ENCODE measurements at places on chromosomes 11 and 22.
A peak's percentile ranks its signal among the peaks of the same experiment; 100 is the strongest.

DNA sequence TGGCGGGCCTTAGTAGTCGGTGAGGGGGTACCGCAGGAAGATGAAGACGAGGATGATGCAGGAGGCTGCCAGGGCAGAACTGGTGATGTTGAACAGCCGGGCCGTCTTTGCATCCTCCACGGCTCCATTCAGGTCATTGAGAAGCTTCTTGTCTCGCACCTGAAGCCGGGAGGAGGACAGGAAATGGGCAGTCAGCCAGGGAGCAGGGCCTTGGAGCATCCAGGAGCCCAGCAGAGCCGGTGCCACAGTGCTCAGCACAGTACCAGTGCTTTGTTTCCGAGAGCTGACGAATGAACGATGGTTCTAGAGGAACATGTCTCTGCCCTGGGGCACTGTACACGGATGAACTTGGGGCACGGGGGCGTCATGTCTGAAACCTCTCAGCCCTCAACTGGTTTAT is 15.1 kb downstream of the IFITM10 start:
- no peak overlapping the region for H3K27ac ChIP-seq
- no peaks in the 10 kb centered on the region for H3K27me3 ChIP-seq
- no peaks in the 10 kb centered on the region for H3K4me1 ChIP-seq

DNA sequence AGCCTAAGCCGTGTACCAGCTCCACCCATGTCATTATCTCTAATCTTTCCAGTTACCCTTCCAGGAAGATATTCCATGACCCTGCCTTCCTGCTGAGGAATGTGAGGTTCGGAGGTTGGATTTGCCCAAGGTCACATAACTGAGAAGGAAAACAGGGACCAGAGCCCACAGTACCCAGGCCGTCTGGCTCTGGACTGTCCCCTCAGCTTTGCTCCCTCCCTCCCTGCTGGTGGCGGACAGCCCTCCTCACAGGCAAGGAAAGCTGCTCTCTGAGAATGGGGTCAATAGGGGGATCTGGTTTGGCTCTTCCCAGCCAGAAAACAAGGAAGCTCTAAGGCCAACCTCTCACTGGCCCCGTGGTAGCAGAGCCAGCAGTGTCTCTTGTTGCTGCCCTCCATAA is 63.3 kb downstream of the SYN3 start:
- no peak for DNase-seq
- no peaks in the 10 kb centered on the region for H3K36me3 ChIP-seq
- H3K27me3 ChIP-seq = no peaks in the 10 kb centered on the region
- H3K4me1 ChIP-seq = no peaks in the 10 kb centered on the region
- no peak overlapping the region for H3K4me3 ChIP-seq

DNA sequence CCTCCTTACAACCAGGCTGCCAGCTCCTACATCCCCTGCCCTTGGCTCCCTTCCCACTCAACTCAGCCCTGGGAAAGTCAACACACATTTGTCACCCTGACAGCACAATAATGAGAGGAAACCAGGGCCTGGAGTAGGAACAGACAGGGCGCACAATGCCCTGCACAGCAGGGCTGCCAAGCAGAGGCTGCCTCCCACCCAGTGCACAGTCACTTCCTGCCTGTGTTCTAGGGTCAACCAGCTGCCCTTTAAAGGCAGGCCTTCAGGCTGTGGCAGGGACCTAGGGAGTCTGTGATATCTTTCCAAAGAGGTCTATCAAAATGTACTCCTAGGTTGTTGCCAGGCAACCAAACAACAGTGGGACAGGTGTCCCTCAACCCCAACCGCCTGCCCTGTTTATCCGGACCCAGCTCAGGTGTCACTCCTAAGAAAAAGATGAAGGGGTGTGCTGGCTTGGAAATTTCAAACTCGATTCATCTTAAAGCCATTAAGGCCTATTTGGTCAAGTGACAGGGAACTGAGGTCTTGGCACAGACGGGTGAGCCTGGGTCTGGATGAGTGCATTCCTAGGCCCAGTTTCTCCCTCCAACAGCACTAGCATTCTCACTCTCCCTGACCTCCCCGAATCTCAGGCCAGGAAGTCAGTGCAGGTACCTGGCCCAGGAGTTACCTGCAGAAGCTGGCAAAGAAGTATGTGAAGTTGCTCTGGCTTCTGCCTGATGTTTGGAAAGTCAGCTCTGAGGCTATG is 110.3 kb upstream of the PITPNB start:
- H3K27ac ChIP-seq = peak overlapping the region; percentile 71
- H3K36me3 ChIP-seq = no peaks in the 10 kb centered on the region
- H3K27me3 ChIP-seq = no peaks in the 10 kb centered on the region

GRCh38 chr22:47322854-47323253 is 560.4 kb downstream of the TBC1D22A start:
- no peak overlapping the region for H3K4me3 ChIP-seq
- H3K27ac ChIP-seq = no peak overlapping the region
- no peaks in the 10 kb centered on the region for H3K27me3 ChIP-seq
- H3K4me1 ChIP-seq = no peaks in the 10 kb centered on the region
- H3K36me3 ChIP-seq = no peaks in the 10 kb centered on the region
- DNase-seq = no peak

GRCh38 chr11:94897330-94897768 is 76.0 kb downstream of the CWC15 start:
- peak; percentile 76 for DNase-seq
- H3K36me3 ChIP-seq = no peaks in the 10 kb centered on the region
- no peak overlapping the region for H3K4me3 ChIP-seq
- H3K27ac ChIP-seq = no peak overlapping the region
- H3K4me1 ChIP-seq = no peaks in the 10 kb centered on the region
